ENCODE measurements at places on chromosomes 7 and 10.

- no peak for DNase-seq
Observed at GRCh38 chr7:157222687-157223086, 84.0 kb downstream of the UBE3C start.

DNA sequence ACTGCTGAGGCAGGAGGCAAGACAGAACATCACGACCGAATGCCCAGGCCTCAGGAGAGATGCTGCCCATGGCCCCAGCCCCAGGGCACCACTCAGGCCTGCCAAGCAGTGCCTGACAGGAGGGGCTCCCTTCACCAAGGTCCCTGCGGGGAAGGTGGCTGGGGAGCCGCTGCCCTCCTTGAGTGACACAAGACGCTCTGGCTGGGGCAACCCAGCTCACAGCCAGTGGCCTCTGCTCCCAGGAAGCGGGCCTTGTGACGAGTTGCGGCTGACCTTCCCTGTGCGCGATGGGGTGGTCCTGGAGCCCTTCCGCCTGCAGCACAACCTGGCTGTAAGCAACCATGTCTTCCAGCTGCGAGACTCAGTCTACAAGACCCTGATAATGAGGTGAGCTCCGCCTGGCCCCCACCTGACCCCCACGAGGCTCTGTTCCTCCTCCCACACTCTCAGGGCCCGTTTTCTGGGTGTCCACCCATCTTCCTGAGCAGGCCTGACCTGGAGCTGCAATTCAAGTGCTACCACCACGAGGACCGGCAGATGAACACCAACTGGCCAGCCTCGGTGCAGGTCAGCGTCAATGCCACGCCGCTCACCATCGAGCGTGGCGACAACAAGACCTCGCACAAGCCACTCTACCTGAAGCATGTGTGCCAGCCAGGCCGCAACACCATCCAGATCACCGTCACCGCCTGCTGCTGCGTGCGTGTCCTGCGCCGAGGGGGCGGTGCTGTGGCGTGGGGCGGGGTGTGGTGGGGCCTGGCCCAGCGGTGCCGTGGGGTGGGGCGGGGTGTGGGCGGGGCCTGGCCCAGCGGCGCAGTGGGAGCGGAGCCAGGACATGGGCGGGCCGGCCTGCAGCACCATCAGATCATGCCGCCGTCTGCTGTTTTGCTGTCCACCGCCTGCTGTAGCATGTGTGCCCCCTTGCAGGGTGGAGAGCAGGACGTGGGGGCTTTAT, 12.8 kb downstream of the ZMIZ2 start:
- no peak for DNase-seq

- no peak for DNase-seq
Observed at GRCh38 chr10:73287441-73287840, 35.0 kb upstream of the MRPS16 start.

GRCh38 chr7:154841731-154842331, 161.1 kb downstream of the PAXIP1 start:
- DNase-seq: peak; percentile 10

GRCh38 chr7:123579416-123579815, 21.8 kb upstream of the NDUFA5 start:
- no peak for DNase-seq

DNA sequence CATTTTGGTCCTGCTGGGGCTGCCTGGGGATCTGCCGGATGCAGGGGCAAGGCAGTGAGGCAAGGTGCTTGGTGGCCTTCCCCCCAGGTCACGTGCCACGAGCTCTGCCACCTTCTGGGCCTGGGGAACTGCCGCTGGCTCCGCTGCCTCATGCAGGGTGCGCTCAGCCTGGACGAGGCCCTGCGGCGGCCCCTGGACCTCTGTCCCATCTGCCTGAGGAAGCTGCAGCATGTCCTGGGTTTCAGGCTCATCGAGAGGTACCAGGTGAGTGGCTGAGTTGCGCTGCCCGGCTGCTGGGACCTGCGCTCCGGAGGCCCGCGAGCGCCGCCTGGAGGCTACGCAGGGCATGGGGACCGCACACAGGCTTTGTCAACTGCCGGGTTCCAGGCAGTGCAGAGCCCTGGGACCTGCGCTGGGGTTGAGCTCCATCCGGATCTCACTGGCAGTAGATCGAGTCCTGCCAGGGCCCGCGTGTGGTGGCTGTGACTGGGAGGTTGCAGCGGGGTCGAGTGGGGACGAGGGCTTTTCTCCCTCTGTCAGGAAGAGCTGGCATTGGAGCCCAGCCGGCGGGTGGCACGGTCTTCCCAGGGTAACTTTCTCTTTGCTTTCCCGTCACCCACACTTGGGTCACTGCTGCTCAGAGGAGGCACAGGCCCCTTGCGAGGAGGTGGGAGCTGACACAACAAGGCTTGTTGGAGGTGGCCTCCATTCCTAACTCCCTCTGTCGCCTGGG, 21.7 kb downstream of the AMZ1 start:
- no peak for DNase-seq

GRCh38 chr10:17247210-17247609, 19.2 kb downstream of the VIM start:
- no peak for DNase-seq

GRCh38 chr7:105648561-105649401, 67.5 kb upstream of the EFCAB10 start:
- DNase-seq: peak; percentile 97

- peak; percentile 75 for DNase-seq
Observed at GRCh38 chr10:72016608-72017300, 52.6 kb downstream of the CHST3 start.

GRCh38 chr7:77428777-77429231, 12.7 kb upstream of the GSAP start:
- DNase-seq: no peak

DNA sequence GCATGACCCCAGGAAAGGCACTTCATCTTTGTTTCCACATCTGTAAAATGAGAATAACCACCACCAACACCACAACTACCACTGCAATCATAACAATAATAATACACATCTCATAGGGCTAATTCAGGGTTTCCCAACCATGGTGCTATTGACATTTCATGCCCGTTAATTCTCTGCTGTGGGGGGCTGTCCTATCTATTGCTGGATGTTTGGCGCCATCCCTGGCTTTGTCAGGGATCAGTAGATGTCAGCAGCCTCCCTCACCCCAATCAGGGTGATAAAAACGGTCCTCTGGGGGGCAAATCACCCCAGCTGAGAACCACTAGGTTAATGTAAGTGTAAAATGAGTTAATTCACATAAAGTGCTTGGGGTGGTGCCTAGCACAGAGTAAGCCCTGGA, 145.8 kb downstream of the EMX2 start:
- DNase-seq: no peak

DNA sequence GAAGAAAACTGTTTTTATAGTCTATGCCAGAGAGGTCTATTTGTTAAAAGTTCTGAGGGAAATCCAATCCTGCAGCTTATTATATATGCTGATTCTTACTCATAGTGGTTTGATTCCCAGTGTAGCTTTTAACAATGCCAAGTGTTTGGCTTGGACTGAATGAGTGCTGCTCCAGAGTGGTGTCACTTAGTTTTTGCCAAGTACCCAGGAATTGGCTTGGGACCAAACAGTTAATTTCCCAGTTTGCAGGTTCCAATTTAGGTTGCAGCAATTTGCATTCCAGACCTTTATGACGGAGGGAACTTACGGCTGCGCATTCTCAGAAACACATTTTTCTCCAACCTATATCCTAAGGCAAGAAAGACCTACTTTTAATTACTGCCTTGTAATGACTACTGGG, 32.4 kb downstream of the NSUN6 start:
- DNase-seq: peak; percentile 7

DNA sequence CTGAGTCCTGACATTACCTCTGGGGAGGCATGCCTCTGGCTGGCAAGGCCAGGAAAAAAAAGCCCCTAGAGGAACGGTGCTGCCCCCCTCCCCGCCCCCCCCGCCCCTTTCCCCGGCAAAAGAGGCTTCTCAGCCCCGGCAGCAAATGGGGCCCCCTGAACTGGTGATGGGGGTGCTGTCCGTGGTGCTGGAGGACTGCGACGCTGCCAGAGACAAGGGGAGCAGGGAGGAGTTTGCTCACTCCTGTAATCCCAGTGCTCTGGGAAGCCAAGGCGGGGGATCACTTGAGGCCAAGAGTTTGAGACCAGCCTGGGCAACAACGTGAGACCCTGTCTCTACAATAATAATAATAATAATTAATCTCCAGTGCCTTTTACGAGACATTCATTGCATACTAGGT, 23.7 kb downstream of the SRRM3 start:
- DNase-seq: no peak

DNA sequence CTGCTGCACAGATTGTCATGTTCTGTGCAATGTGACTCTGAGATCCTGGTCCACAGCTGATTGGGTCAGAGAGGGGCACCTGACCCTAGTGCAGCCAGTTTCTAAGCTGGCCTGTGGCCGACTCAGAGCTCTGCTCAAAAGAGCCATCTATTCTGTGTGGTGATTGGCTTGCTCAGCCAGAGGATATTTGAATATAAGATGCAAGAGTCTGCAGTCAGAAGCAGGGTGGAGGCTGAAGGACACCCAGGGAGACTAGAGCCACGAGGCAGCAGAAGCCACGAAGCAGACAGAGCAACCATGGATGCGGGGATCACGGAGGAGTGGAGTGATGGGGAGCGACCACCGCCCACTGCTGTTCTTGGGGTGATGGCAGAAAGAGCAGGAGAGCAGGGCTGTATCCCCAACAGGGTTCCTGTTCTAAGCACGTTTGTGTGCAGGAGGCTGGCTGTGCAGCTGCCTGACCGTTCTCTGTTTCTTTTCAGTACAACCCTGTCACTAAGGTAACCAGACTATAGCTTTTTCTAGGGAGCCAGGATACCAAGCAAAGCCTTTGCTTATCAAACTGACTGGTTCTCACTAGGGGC, 19.5 kb upstream of the RHEB start:
- peak; percentile 70 for DNase-seq

- DNase-seq: no peak
Observed at GRCh38 chr7:152931633-152932032, 172.1 kb downstream of the ACTR3B start.

DNA sequence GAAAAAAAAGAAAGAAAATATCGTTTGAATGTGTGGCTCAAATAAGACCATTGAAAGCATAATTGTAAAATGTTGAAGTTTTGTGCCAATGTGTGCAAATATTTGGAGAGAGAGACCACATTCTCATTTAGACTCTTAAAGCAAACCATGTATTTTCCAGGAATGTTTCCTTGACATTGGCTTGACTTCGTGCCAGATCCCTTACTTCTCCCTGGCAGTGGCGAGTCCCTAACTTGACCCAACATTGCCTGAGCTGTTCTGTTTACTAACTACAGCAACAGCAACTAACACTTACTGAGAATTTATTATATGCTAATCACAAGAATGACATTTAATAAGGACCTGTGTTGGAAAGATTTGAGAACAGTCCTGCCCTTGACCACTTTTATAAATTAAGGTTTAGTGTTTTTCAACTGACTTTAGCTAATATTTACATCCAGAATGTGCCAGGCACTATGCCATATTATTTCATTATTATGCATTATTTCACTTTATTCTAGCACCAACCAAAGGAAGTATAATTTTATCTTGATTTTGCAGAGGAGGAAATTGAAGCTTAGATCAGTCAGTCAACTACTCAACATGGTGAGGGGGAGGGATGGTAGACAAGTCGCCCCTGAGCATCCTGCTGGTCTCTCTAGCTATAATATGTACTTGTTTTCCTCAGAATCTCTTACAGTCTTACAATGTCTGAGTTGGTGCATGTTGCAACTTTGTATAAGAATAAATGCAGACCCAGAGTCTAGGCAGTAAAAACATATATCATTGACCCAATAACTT, 29.7 kb downstream of the ZNF467 start:
- no peak for DNase-seq

- DNase-seq: no peak
Observed at GRCh38 chr10:114482480-114483304, 78.4 kb upstream of the AFAP1L2 start.

GRCh38 chr10:78405231-78405630, 371.6 kb downstream of the RPS24 start:
- DNase-seq: no peak

DNA sequence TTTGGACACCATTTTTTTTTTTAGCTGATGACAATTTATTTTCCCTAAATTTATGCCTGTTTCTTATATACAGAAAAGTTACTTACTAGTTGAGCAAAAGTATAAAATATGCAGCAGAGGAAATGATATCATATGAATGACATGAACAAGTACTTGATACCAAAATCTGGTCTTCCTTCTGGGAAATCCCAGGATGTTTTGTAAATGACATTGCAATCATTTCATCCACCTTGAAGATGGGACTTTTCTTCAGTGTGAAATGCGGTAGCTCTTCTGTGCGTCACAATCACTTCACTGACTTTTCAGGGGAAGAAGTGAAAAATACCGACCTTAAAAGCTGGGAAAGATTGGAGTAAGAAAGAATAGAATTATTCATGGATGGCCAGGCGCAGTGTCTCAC, 23.8 kb downstream of the C1QL3 start:
- DNase-seq: no peak

- DNase-seq: no peak
Observed at GRCh38 chr7:121273467-121274167, 55.2 kb upstream of the WNT16 start.

GRCh38 chr10:9163699-9164098, 1109.2 kb downstream of the GATA3 start:
- DNase-seq: no peak

DNA sequence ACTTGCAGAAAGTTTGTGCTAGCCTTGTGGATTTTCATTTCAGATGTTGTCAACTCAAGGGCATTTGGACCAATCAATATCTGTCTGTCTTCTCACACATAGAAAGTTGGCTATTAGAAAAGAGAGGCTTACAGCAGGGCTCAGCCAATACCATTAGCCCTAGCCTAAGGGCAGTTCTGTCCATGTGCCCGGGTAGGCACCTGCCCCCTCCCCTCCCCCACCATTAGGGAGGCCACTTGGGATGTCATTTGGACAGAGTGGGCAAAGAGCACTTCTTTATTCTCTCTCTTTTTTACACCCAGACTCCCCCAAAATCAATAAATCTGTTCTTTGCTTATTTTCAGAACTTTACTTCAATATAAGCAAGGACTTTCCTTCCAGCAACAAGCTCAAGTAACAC, 188.5 kb upstream of the MKI67 start:
- DNase-seq: no peak

DNA sequence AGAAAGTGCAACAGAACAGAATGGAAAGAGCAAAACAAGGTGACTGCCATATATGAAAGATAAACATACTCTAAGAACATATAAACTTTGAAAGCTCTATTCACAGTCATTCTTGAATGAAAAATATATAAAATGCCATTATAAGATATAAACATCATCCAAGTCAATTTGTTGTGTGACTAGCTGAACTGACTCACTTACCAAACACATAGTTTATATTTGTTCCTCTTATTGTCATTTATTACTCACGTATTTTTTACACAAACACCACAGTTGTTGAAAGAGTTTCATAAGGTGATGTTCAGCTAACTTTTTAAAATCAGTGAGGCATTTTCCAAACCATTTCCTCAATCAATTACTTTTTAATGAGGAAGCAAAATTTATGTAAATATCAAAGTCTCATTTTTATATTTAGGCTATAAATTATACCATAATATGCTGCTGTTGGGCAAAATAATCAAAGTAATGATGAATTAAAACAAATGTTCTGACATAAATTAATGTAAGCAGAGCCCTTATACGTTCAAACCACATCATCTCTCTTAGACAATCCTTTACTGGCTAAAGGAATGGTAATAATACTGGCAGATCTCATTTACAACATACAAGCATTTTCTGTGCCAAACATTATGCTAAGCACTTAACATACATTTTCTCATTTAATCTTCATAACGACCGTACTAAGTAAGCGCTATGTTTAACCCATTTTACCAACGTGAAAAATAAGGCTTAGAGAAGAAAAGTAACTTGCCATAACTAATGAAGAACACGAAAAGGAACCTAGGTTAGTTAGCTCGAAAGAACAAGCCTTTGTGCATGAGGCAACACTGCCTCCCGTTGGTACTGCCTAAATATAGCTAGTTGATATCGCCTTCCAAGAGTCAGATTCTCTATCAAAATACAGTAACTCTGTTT, 7.3 kb downstream of the LRRN3 start:
- peak; percentile 57 for DNase-seq

- DNase-seq: no peak
Observed at GRCh38 chr7:81277691-81278090, 358.8 kb upstream of the SEMA3C start.

All from NCI-H2171 treated with DMSO at 0.1 percent for 48 hours (cell line).